Activated T-cell treated with anti-CD3 and anti-CD28 coated beads, Interleukin-2, amount 50 U/mL, for 4 hours (primary cell): ENCODE measurements at places on chromosomes 6 and 20. TPM values are rescaled to one million over a fixed set of nuclear protein-coding genes. Genes with fewer than 3 reads are reported as not detected.

JPH2 gene
- total RNA-seq, result not detected

ANGPT4 gene
- total RNA-seq, result not detected

TNF gene
- total RNA-seq, result 485 TPM

- DNase-seq, result no peak
These were observed 452 bp downstream of the TRAF3IP2 start for GRCh38 chr6:111605100-111605751.

DNA sequence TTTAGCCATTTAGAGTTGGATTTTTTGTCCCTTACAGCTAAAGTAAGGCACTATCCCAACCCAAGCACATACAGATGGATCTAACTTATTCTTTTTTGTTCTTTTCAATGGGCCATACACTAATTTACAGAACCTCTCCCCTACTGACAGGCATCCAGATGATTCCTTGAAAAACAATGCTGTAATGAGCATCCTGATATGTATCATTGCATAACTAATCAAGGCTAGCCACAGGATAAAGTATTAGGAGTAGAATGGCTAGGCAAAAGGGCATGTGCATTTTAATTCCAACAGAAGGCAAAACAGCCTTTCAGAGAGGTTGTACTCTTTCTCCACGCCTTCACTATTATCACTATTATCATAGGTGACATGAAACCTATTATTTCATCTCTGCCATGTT, 54.1 kb downstream of the ELOVL5 start:
- no peak for DNase-seq

DNA sequence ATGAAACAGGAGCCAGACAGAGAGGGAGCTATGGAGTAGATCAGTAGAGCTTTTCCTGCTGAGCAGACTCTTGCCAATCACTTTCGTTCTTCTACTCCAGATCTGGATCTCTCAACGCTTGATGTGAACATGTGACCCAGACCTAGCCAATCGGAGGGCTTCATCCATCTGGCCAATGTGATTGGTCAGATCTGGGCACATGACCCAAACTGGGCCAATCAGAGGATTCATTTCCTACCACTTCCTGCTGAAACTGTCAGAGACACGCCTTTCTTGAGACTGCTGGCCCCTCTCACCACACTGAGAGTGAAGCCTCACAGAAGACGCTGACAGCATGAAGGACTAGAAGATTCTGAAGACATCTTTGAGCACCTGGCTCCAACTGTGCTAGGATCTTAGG, 44.2 kb upstream of the ZMYND8 start:
- DNase-seq, result no peak

GRCh38 chr6:104623052-104623690, 236.5 kb downstream of the HACE1 start:
- DNase-seq, result no peak

DNA sequence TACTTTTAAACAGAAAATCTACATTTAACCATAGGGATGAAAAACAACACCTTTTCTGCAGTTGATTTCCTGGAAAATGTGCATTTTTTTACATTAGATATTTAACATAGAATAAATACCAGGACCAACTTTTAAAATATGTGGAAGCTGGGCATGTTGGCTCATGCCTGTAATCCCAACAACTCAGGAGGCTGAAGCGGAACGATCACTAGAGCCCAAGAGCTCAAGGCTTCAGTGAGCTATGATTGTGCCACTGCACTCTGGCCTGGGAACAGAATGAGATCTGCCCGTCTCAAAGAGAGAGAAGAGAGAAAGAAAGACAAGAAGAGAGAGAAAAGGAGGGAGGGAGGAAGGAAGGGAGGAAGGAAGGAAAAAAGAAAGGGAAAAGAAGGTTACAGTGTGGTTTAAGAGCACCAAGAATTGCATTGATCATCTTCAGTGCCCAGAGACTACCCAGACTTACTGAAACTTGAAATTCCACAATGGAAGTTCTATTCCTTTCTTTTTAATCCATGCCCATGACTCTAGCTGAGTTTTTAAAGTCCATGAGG, 189.4 kb upstream of the ARID1B start:
- no peak for DNase-seq

DNA sequence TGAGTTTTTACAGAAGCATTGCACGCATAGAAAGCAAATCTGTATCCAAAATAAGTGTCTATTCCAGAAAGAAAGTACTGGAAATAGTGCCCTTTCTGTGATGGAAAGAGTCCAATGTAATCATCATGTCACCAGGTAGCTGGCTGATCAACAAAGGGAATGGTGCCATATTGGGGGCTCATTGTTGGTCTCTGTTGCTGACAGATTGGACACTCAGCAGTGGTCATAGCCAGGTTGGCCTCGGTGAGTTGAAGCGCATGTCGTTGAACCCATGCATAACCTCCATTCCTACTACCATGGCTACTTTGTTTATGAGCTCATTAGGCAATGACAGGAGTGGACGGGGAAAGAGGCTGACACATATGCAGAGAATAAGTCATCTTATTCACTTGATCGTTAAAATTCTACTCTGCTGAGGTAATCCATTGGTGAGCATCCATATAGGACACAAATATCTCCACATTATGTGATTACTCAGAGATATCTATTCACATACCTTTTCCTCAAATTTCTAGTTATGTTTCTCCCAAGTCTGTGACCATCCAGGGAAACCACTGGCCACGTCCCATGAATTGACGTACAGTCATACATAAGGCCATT, 560.5 kb downstream of the HAO1 start:
- DNase-seq, result no peak

GRCh38 chr6:157302736-157303135, 20.6 kb downstream of the TMEM242 start:
- no peak for DNase-seq

- no peak for DNase-seq
These were observed 23.0 kb downstream of the SIRPD start for GRCh38 chr20:1534526-1534925.

DNA sequence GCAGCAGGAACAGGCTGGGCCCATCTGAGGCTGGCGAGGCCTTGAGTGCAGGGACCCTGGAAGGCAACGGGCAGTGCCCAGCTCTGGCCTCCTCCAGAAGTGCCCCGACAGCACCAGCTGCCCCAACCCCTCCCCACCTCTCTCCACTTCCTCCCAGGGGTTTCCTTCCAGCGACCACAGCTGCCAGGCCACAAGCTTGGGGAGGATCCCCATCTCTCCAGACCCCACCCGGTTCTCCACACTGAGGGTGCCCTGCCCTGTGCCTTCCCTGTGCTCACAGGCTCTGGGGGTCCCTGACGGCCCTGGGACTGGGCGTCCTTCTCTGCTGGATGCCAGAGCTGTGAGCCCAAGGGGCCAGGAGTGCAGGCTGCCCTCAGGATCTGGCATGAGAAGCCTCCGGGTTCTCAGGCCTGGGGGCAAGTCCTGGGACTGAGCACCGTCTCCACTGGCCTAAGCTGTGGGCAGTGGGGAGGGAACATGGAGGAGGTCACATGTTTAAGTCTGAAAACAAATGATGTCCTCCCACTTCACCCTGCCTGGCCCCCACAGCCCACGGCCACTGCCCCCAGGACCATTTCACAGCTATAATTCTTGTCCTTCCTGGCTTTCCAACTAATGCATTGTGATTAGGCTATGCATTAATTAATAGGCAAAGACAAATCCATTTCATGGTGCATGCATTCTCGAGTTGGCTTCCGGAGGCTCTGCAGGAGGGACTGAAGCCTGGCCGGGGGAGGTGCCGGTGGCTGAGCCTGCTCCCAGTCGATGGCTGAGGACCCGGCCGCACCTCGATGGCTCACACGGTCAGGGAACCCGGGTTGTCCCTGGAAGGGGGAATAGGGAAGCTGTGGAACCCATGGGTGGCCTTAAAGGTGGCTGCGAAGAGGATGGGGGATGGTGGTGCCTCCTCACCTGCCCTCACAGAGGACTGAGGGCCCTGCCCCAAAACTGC, 24.4 kb downstream of the BHLHE23 start:
- DNase-seq, result no peak

DNA sequence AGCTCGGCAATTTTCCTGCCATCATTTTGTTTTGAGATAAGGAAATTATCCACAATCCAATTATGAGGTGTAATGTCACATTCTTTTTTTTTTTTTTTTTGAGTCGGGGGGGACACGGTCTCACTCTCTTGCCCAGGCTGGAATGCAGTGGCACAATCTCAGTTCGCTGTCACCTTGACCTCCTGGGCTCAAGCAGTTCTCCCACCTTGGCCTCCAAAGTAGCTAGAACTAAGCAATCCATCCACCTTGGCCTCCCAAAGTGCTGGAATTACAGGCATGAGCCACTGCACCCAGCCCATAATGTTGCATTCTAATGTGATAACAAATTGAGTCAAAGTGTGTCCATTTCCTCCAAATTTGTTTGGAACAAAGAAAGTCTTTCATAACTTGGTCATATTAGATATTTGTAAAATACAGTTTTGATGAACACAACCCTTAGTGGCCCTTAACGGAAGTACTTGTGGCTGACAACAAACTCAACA, 144.1 kb upstream of the AFDN start:
- DNase-seq, result no peak
